ENCODE measurements at places on chromosomes 7 and 10. TPM values are rescaled to one million over a fixed set of nuclear protein-coding genes. Genes with fewer than 3 reads are reported as not detected.

The MCM10 gene
- total RNA-seq: 11.5 TPM

The ADCY1 gene
- total RNA-seq: 0.26 TPM

The BHLHA15 gene
- total RNA-seq: 1.8 TPM

The KNDC1 gene
- not detected for total RNA-seq

The NODAL gene
- not detected for total RNA-seq

The SPDYE6 gene
- not detected for total RNA-seq

The CPN1 gene
- total RNA-seq: not detected

The PBLD gene
- total RNA-seq: 3.0 TPM

The MYO3A gene
- total RNA-seq: not detected

The LRMDA gene
- total RNA-seq: 7.2 TPM

The BZW2 gene
- 99.1 TPM for total RNA-seq

The MUC3A gene
- not detected for total RNA-seq

The NEUROG3 gene
- not detected for total RNA-seq

The ZNF277 gene
- 32.3 TPM for total RNA-seq

The GPC2 gene
- 2.2 TPM for total RNA-seq

The HIBADH gene
- 41.9 TPM for total RNA-seq

The TMEM270 gene
- total RNA-seq: not detected

The CNPY1 gene
- not detected for total RNA-seq

The TACC2 gene
- total RNA-seq: 6.1 TPM

The UNC5B gene
- total RNA-seq: 8.0 TPM

The MYL10 gene
- not detected for total RNA-seq

The SLC26A5 gene
- not detected for total RNA-seq

The HTR7 gene
- total RNA-seq: 0.28 TPM

The VGF gene
- total RNA-seq: not detected

The PDE1C gene
- 0.11 TPM for total RNA-seq

The ASZ1 gene
- not detected for total RNA-seq

The HGF gene
- total RNA-seq: 5.1 TPM

The SMKR1 gene
- 0.63 TPM for total RNA-seq

The MACC1 gene
- under 0.01 TPM for total RNA-seq

The CALCR gene
- not detected for total RNA-seq

The PI4K2A gene
- total RNA-seq: 19.3 TPM

The CLRN3 gene
- total RNA-seq: 0.11 TPM

The HKDC1 gene
- not detected for total RNA-seq

The CAMK1D gene
- 3.1 TPM for total RNA-seq

The SLC29A3 gene
- total RNA-seq: 0.95 TPM

The SP8 gene
- not detected for total RNA-seq

The CRYGN gene
- total RNA-seq: not detected

The ZNF273 gene
- 3.3 TPM for total RNA-seq

The CLCN1 gene
- not detected for total RNA-seq

The ZNF487 gene
- 3.3 TPM for total RNA-seq

The SEC61A2 gene
- total RNA-seq: 6.6 TPM

The ASAH2 gene
- 0.46 TPM for total RNA-seq

The ITIH5 gene
- not detected for total RNA-seq
